ENCODE measurements at places on chromosomes 2 and 18. TPM values are rescaled to one million over a fixed set of nuclear protein-coding genes. Genes with fewer than 3 reads are reported as not detected.

The IL36B gene
- not detected for total RNA-seq

The EPAS1 gene
- 71.1 TPM for total RNA-seq

The LOXHD1 gene
- not detected for total RNA-seq

The TMEFF2 gene
- total RNA-seq: 2.8 TPM

The TXNDC2 gene
- under 0.01 TPM for total RNA-seq

The CNGA3 gene
- 0.17 TPM for total RNA-seq

The COL4A3 gene
- 0.17 TPM for total RNA-seq

The SOWAHC gene
- 8.6 TPM for total RNA-seq
